ENCODE measurements at places on chromosomes 5 and 9. TPM values are rescaled to one million over a fixed set of nuclear protein-coding genes. Genes with fewer than 3 reads are reported as not detected.

BAAT gene
- 0.44 TPM for polyA plus RNA-seq

CARD6 gene
- polyA plus RNA-seq, result 0.06 TPM

LURAP1L gene
- polyA plus RNA-seq, result 0.59 TPM

PLCXD3 gene
- polyA plus RNA-seq, result 6.6 TPM

LCN6 gene
- not detected for polyA plus RNA-seq

RANBP17 gene
- 35.6 TPM for polyA plus RNA-seq

SOWAHA gene
- 26.9 TPM for polyA plus RNA-seq

CFAP77 gene
- polyA plus RNA-seq, result not detected

CNTNAP3B gene
- 9.7 TPM for polyA plus RNA-seq

GFI1B gene
- polyA plus RNA-seq, result not detected

FBN2 gene
- 2.3 TPM for polyA plus RNA-seq

FUT7 gene
- 0.69 TPM for polyA plus RNA-seq

PCDH12 gene
- not detected for polyA plus RNA-seq

CDO1 gene
- 168 TPM for polyA plus RNA-seq

HTR1A gene
- polyA plus RNA-seq, result not detected

MCC gene
- polyA plus RNA-seq, result 4.6 TPM

SLC1A1 gene
- 30.8 TPM for polyA plus RNA-seq

NR2F1 gene
- polyA plus RNA-seq, result 2.3 TPM

C5orf58 gene
- polyA plus RNA-seq, result not detected

IL13 gene
- polyA plus RNA-seq, result 0.25 TPM

GALNT12 gene
- 8.4 TPM for polyA plus RNA-seq

PCDHGC4 gene
- 4.3 TPM for polyA plus RNA-seq

MARCHF6 gene
- 243 TPM for polyA plus RNA-seq

BTNL3 gene
- polyA plus RNA-seq, result not detected

TMEM8B gene
- polyA plus RNA-seq, result 12.9 TPM

DAB2 gene
- polyA plus RNA-seq, result 0.63 TPM

VDAC1 gene
- 297 TPM for polyA plus RNA-seq

RETREG1 gene
- 20.4 TPM for polyA plus RNA-seq

OGN gene
- 0.12 TPM for polyA plus RNA-seq

SQSTM1 gene
- polyA plus RNA-seq, result 64.5 TPM

GABRA1 gene
- 50.6 TPM for polyA plus RNA-seq
